Natural killer cell (primary cell): ENCODE measurements at places on chromosomes 12 and 14.
A peak's percentile ranks its signal among the peaks of the same experiment; 100 is the strongest.

DNA sequence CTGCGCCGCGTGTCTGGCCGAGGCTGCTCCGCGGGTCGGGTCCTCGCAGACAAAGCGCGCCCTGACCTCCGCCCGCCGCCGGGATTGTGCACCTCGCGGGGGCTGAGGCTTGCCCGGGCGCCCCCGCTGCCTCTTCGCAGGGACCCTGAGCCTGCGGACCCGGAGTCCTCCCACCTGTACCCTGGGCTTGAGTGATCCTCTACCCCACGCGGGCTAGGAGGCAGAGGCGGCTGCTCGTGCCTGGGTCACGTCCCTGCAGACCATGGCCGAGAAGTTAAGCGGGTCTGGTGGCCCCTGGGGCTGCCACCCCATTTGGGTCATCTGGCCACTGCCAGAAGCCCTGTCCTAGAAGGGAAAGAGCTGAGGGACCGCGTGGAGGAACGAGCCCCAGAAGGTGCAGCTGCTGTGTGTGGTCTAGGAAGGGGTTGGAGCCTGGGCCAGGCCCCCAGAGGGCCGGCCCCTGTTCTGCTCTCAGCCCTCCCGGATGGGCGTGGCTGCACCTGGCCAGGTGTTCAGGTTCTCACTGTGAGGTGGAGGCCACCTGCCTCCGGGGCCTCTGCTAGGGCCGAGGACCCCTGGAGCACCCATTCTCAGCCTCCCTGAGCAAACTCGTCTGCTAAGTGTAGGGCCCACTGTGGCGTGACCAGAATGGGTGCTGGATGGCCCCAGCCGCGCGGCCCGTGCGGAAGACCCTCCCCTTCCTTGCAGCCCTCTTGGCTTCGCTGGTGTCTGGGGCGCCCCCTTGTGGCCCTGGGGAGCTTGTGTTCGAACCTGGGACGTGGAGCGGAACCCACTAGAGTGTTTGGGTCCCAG is 49.6 kb downstream of the LRCOL1 start:
- H3K4me1 ChIP-seq = peaks cover 36% of the 10 kb centered on the region
- DNase-seq = peak; percentile 55
- H3K4me3 ChIP-seq = peak overlapping the region; percentile 7
- peaks cover 7% of the 10 kb centered on the region for H3K27me3 ChIP-seq

DNA sequence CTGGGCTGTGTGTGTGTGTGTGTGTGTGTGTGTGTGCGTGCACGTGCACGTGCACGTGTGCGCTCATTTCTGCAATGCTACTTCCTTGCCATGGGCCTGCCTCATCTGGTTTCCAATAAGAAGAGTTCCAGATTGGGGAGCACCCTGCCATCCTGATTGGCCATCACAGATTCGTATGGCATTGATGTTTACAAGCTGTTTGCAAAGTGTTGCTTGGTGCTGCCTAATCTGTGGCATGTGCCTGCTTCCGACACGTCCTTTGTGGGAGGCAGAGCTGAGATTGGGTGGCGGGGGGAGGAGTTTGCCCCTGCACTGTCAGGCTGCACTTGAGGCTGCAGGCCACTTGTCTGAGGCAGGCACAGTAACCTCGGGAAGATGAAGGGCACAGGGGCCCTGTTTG is 39.2 kb downstream of the SAMD4A start:
- no peaks in the 10 kb centered on the region for H3K4me1 ChIP-seq

- no peak for DNase-seq
- no peaks in the 10 kb centered on the region for H3K27me3 ChIP-seq
- H3K4me3 ChIP-seq = no peak overlapping the region
- H3K4me1 ChIP-seq = peaks cover 36% of the 10 kb centered on the region
- peaks cover 46% of the 10 kb centered on the region for H3K36me3 ChIP-seq
- H3K27ac ChIP-seq = no peak overlapping the region
Measured at GRCh38 chr12:64699504-64700115, 59.6 kb downstream of the GNS start.

GRCh38 chr12:131736446-131737149 is 25.7 kb downstream of the SFSWAP start:
- H3K27me3 ChIP-seq = no peaks in the 10 kb centered on the region
- no peak overlapping the region for H3K4me3 ChIP-seq
- no peak for DNase-seq
- H3K36me3 ChIP-seq = peaks cover 53% of the 10 kb centered on the region

GRCh38 chr12:75850721-75851462 is 180.7 kb downstream of the PHLDA1 start:
- H3K4me3 ChIP-seq = no peak overlapping the region
- H3K27me3 ChIP-seq = no peaks in the 10 kb centered on the region
- no peaks in the 10 kb centered on the region for H3K36me3 ChIP-seq
- no peaks in the 10 kb centered on the region for H3K4me1 ChIP-seq
- no peak for DNase-seq

GRCh38 chr14:66365388-66365787 is 120.8 kb upstream of the CCDC196 start:
- H3K4me1 ChIP-seq = no peaks in the 10 kb centered on the region
- H3K36me3 ChIP-seq = no peaks in the 10 kb centered on the region
- H3K27ac ChIP-seq = no peak overlapping the region
- H3K4me3 ChIP-seq = no peak overlapping the region

GRCh38 chr12:27330846-27331245 is 1.8 kb upstream of the BMAL2 start:
- no peak for DNase-seq
- no peaks in the 10 kb centered on the region for H3K36me3 ChIP-seq
- no peak overlapping the region for H3K27ac ChIP-seq
- H3K4me3 ChIP-seq = no peak overlapping the region

GRCh38 chr12:54189198-54189539 is 384 bp upstream of the SMUG1 start:
- no peak for DNase-seq
- peak overlapping the region; percentile 37 for H3K27ac ChIP-seq
- no peaks in the 10 kb centered on the region for H3K36me3 ChIP-seq
- H3K4me3 ChIP-seq = no peak overlapping the region
- H3K27me3 ChIP-seq = peaks cover 24% of the 10 kb centered on the region

GRCh38 chr12:1481326-1481725 is 113.1 kb downstream of the FBXL14 start:
- no peak overlapping the region for H3K4me3 ChIP-seq
- no peaks in the 10 kb centered on the region for H3K27me3 ChIP-seq

DNA sequence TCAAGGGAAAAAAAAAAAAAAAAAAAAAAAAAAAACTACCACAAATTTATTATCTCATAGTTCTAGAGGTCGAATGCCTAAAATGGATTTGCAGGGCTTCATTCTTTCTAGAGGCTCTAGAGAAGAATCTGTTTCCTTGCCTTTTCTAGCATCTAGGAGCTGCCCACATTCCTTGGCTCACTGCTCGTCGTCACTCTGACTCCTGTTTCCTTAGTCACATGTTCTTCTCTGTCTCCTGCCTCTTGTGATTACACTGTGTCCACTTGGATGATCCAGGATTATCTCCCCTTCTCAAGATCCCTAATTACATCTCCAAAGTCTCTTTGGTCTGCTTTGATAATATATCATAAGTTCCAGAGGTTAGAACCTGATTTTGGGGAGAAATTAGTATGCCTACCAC is 88.7 kb downstream of the HECTD1 start:
- no peak for DNase-seq
- H3K4me1 ChIP-seq = no peaks in the 10 kb centered on the region
- no peak overlapping the region for H3K4me3 ChIP-seq

GRCh38 chr12:5076761-5077160 is 33.1 kb downstream of the KCNA5 start:
- no peak for DNase-seq
- no peak overlapping the region for H3K27ac ChIP-seq
- no peaks in the 10 kb centered on the region for H3K27me3 ChIP-seq
- H3K4me1 ChIP-seq = no peaks in the 10 kb centered on the region
- no peak overlapping the region for H3K4me3 ChIP-seq
- no peaks in the 10 kb centered on the region for H3K36me3 ChIP-seq

- no peaks in the 10 kb centered on the region for H3K4me1 ChIP-seq
- no peaks in the 10 kb centered on the region for H3K27me3 ChIP-seq
- H3K36me3 ChIP-seq = peaks cover 2% of the 10 kb centered on the region
Measured at GRCh38 chr14:74142523-74142922, 57.8 kb downstream of the LIN52 start.

- DNase-seq = no peak
- no peak overlapping the region for H3K27ac ChIP-seq
- peaks cover 4% of the 10 kb centered on the region for H3K4me1 ChIP-seq
- peaks cover 1% of the 10 kb centered on the region for H3K27me3 ChIP-seq
Measured at GRCh38 chr12:96136161-96136560, 58.0 kb upstream of the ELK3 start.

GRCh38 chr14:21455592-21455911 is 371 bp downstream of the CHD8 start:
- H3K36me3 ChIP-seq = peaks cover 5% of the 10 kb centered on the region
- H3K27me3 ChIP-seq = no peaks in the 10 kb centered on the region
- H3K4me3 ChIP-seq = peak overlapping the region; percentile 86
- peak overlapping the region; percentile 96 for H3K27ac ChIP-seq
- peaks cover 18% of the 10 kb centered on the region for H3K4me1 ChIP-seq

- no peak for DNase-seq
- H3K36me3 ChIP-seq = peaks cover 90% of the 10 kb centered on the region
- H3K4me3 ChIP-seq = no peak overlapping the region
- H3K4me1 ChIP-seq = no peaks in the 10 kb centered on the region
- no peak overlapping the region for H3K27ac ChIP-seq
Measured at GRCh38 chr12:110338754-110339153, 57.7 kb downstream of the ATP2A2 start.

- DNase-seq = no peak
- H3K36me3 ChIP-seq = peaks cover 7% of the 10 kb centered on the region
- no peak overlapping the region for H3K27ac ChIP-seq
- no peaks in the 10 kb centered on the region for H3K4me1 ChIP-seq
- no peaks in the 10 kb centered on the region for H3K27me3 ChIP-seq
Measured at GRCh38 chr12:106446419-106447092, 89.0 kb downstream of the POLR3B start.

DNA sequence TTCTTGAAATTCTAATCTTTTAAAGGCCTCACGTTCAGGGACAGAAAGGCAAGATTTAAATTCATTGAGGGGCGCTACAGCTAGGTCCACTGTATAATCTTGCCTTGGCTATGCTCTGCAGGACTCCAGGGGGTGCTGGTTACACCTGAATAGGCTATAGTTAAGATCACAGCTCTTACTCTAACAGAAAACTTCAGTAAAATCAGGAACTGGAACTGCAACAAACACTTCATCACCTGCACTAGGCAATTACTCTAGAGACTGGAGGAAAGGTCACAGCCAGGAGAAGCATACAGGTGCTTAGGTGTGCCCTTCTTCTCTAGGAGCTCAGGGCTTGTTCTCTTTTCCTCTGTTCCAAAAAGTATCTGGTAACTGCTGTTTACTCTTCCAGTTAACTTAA is 20.9 kb downstream of the SLCO1C1 start:
- no peak overlapping the region for H3K27ac ChIP-seq
- no peaks in the 10 kb centered on the region for H3K27me3 ChIP-seq
- H3K4me3 ChIP-seq = no peak overlapping the region
- H3K36me3 ChIP-seq = no peaks in the 10 kb centered on the region
- no peak for DNase-seq

GRCh38 chr12:79085106-79085682 is 220.6 kb downstream of the SYT1 start:
- H3K4me3 ChIP-seq = no peak overlapping the region
- H3K27ac ChIP-seq = no peak overlapping the region
- DNase-seq = no peak

DNA sequence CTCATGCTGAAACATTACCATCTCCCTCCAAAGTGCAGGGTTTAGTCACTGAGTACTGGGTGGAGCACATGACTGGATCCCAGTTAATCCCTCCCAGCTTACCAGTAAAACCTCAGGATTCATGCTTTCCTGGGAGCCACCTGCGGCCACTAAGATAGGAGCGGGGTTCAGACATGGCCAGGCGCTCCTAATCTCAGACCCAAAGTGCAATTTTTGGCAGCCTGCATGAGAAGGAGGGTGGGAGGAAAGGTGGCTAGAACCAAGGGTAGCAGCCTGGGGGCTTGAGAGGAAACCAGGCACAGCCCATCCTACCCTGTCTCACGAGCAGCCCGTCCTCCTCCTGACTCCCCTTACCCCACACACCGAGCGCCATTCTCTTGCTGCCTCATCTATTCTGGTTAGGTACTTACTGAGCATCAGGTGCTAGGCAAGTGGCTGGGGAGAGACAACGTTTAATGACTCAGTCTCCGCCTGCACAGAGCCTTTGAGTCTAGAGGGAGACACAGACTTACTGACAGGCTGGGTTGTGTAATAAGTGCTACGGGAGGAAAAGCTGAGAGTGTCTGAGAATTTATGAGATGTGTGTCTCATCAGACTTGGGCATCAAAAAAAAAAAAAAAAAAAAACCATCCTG is 9.9 kb downstream of the GPRC5A start:
- H3K4me1 ChIP-seq = no peaks in the 10 kb centered on the region
- DNase-seq = no peak
- H3K27me3 ChIP-seq = peaks cover 2% of the 10 kb centered on the region
- H3K4me3 ChIP-seq = no peak overlapping the region
- H3K36me3 ChIP-seq = no peaks in the 10 kb centered on the region
- no peak overlapping the region for H3K27ac ChIP-seq

DNA sequence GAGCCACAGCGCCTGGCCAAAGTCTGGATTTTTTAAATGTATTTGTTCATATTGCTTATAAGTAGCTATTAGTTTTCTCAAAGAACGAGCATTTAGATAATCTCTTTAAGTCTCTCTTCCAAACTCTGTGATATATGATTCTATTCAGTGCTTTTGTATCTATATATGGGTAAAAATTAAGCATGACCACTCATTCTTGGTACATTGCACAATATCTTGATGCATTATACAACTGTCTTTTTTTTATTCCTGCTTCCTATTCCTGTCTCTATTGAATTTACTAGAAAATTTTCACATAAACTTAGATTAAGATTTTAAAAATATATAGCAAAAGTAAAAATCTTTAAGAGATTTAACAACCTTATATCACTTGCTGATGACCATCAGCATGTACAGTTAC is 29.1 kb downstream of the SOCS2 start:
- H3K36me3 ChIP-seq = no peaks in the 10 kb centered on the region
- no peak overlapping the region for H3K27ac ChIP-seq
- H3K27me3 ChIP-seq = no peaks in the 10 kb centered on the region
- no peaks in the 10 kb centered on the region for H3K4me1 ChIP-seq
- no peak for DNase-seq

- H3K27ac ChIP-seq = no peak overlapping the region
- H3K4me1 ChIP-seq = peaks cover 57% of the 10 kb centered on the region
- no peak for DNase-seq
- no peaks in the 10 kb centered on the region for H3K27me3 ChIP-seq
- H3K36me3 ChIP-seq = peaks cover 27% of the 10 kb centered on the region
Measured at GRCh38 chr14:92589213-92589852, 75.8 kb downstream of the RIN3 start.

DNA sequence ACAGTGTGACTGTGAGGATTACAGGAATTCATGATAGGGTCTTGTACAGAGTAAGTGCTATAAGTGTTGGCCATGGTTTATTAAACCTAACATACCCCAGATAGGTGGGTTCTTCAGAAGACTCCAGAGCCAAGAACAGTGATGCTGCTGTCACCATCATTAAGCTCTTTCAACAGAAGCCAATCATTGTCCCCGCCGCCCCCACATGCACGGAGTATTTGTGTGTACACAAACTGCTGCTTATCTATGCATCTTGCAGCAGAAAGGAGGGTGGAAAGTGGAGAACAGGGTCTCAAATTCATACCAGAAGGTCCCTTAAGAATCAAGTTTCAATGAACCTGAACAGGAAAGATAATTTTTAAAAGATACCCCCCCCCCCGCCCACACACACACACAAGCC is 51.2 kb downstream of the TMCC3 start:
- no peak for DNase-seq
- H3K4me3 ChIP-seq = no peak overlapping the region
- H3K27me3 ChIP-seq = no peaks in the 10 kb centered on the region
- peaks cover 7% of the 10 kb centered on the region for H3K4me1 ChIP-seq
- no peak overlapping the region for H3K27ac ChIP-seq

- H3K27me3 ChIP-seq = no peaks in the 10 kb centered on the region
- H3K27ac ChIP-seq = no peak overlapping the region
- H3K36me3 ChIP-seq = peaks cover 36% of the 10 kb centered on the region
- no peak for DNase-seq
- H3K4me1 ChIP-seq = no peaks in the 10 kb centered on the region
- H3K4me3 ChIP-seq = no peak overlapping the region
Measured at GRCh38 chr12:109082751-109083150, 10.5 kb downstream of the ALKBH2 start.
